ENCODE measurements at places on chromosomes 12 and 14.

DNA sequence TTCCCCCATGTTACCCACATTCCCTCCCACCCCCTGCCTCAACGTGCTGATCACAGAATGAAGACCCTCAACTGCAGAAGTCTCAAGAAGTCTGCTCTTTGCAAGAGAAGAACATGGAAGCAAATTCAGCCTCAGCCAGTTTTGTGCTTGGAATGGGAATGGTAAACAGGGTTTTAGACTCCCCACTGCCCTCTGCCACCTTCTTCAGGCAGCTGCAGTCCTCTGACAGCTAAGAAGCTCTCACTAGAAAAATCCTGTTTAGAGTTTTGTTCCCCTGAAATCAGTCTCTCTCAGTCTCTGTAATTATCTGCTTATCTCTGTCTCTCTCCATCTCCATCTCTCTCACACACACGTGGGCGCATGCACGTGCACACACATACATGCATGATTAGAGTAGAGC, 85.4 kb downstream of the CRACR2A start:
- no peak for DNase-seq

GRCh38 chr12:93550748-93551611, 21.5 kb upstream of the SOCS2 start:
- DNase-seq = no peak

DNA sequence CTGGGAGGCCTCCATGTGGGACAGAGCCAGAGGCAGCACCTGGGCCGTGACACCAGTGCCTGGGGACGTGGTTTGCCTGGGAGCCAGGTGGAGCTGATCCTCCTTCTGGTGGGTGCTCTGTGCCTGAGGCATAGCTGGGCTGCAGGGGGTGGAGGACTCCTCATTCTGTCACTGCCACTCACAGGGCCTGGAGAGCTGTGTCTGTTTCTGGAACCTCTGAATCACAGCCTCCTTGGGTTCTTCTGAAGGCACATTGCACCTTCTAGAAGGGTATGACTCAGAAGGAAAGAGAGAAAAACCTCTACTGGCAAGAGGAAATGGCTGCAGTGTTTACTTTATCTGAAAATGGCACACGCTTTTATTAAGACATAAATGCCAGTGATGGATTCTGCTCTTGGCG, 659.8 kb downstream of the VRK1 start:
- no peak for DNase-seq

DNA sequence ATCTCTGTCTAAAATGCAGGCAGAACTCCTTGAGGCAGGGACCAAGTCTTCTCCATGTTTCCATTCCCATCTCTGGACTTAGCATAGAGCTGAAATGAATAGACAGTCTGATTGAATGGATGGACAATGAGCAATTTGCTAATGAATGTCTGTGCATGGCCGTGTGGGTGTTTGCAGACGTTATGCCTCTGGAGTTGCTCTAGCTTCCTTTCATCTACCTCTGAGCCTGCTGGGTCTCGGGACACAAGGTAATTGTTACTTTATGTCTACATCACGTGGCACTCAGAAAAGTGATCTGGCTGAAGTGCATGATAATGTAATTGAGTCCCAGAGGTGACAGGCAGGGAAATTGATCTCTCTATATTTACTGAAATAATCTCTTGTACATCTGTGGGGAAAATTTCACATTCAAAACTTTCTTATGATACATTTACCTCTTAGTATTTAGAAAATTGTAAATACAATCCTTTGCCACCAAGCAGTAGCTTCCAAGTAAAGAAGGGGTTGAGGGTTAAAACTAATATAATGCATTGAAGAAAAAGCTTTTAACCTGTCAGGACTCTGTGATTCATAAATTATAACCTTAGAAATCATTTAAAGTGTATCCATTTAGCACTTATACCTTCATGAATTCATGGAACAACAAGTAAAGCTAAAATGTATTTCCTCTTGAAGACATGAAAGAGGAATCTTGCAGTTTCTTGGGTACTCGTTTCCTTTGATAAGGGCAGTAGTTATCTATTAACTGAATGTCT, 424.1 kb downstream of the APAF1 start:
- no peak for DNase-seq

- DNase-seq = no peak
Measured at GRCh38 chr14:74569387-74569786, 42.6 kb downstream of the LTBP2 start.

DNA sequence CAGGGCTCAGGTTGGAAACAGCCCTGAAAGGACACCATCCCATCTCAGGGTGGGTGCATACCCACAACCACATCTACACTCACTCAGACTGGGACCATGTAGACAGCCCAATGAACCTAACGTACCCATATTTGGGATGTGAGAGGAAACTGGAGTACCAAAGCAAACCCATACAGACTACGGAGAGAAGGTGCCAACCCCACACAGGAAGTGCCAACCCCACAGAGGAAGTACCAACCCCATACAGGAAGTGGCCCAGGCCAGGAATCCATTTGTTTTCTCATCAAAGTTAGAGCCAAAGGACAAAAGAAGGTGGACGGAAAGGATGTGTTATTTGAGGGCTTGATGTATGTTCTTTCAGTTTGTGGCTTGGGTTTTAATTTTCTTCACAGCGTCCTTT, 19.5 kb upstream of the SPIC start:
- no peak for DNase-seq

- no peak for DNase-seq
Measured at GRCh38 chr14:61247935-61248334, 33.2 kb downstream of the TMEM30B start.

DNA sequence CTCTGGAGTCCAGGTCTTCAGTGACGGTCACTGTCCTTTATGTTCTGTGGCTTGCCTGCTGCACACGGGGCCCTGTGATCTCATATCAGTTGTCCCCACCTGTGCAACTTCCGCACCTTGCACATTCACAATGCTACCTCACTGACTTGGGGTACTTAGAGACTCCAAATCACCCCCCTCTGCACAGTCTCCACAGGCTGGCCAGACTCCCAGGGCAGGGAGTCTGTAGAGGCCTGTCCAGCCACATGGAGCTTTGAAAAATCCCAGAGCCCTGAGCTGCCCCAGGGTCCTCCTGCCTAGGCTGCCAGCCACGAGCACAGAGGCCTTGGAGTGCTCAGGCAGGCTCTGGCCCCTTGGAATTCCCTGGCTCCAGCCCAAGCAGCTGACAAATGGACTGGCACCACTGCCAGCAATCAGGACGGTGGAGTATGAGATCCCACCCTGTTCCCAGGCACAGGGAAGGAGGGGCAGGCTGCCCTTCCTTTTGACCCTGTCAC, 26.4 kb downstream of the CMKLR1 start:
- no peak for DNase-seq

DNA sequence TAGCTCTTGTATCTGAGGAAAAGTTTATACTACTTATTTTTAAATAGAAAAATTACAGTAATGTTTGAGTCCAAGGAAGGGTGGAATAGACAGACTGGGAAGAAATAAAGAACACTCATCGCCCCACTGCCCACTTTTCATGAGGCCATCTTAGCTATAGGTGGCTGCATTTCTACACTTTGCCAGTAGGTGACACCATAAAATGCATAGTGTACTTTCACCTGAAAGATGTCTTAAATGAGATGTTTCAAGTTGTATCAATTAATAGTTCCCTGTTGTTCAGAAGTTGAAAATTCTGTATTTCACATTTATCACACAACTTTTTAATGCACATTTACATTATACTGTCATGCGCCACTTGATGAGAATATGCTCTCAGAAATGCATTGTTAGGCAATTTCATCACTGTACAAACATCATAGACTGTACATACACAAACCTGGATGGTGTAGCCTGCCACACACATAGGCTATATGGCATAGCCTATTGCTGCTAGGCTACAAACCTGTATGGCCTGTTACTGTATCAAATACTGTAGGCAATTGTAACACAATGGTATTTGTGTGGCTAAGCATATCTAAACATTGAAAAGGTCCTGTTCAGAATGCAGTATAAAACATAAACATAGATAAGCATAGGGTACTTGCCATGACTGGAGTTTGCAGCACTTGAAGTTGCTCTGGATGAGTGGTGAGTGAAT, 27.6 kb downstream of the PMCH start:
- no peak for DNase-seq

GRCh38 chr12:66910366-66910974, 231.6 kb upstream of the GRIP1 start:
- DNase-seq = no peak

- DNase-seq = no peak
Measured at GRCh38 chr12:32183650-32184049, 77.0 kb downstream of the BICD1 start.

- no peak for DNase-seq
Measured at GRCh38 chr12:2998789-2999264, 39.6 kb downstream of the TEAD4 start.

DNA sequence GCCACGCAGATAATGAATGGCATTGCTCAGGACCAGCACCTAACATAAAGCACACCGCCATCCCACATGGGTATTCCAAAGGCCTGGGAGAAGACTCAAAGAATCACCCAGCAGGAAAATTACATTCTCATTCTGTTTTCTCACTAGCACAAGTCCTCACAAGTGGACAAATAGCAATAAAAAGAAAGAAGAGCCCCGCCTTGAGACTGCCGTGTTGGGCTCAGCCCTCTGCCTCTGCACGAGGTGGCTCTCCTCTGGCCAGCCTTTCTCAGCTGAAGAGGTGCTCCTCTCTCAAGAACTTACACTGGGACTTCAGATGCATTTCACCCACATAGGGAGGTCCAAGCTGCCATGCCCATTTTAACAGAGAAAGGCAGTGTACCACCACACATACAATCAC, 207.5 kb downstream of the SPTSSA start:
- DNase-seq = no peak

- no peak for DNase-seq
Measured at GRCh38 chr14:90368946-90369721, 27.7 kb upstream of the CALM1 start.

DNA sequence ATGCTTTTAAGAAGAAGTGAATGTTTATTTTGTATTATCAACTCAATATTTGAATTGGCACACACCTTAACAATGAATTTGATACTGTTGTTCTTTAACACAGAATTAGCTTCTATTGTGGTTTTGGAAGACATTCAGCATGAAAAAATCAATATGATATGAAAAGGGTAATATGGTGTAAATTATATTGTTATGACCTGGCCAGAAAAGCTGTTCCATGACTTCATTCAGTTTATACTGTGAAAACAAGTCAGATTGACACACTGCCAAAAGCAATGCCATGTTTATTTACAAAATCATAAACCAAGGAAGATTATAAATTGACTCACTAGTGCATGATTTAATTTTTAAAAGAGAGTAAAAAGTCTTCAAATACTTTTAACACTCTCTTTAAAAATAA, 851.4 kb upstream of the SEL1L start:
- no peak for DNase-seq

- DNase-seq = no peak
Measured at GRCh38 chr14:74238974-74239847, at the start of gene VSX2. TSS of gene VSX2 (plus strand) at chr14:74239449. CDS start at chr14:74239562, 113 bp downstream.

DNA sequence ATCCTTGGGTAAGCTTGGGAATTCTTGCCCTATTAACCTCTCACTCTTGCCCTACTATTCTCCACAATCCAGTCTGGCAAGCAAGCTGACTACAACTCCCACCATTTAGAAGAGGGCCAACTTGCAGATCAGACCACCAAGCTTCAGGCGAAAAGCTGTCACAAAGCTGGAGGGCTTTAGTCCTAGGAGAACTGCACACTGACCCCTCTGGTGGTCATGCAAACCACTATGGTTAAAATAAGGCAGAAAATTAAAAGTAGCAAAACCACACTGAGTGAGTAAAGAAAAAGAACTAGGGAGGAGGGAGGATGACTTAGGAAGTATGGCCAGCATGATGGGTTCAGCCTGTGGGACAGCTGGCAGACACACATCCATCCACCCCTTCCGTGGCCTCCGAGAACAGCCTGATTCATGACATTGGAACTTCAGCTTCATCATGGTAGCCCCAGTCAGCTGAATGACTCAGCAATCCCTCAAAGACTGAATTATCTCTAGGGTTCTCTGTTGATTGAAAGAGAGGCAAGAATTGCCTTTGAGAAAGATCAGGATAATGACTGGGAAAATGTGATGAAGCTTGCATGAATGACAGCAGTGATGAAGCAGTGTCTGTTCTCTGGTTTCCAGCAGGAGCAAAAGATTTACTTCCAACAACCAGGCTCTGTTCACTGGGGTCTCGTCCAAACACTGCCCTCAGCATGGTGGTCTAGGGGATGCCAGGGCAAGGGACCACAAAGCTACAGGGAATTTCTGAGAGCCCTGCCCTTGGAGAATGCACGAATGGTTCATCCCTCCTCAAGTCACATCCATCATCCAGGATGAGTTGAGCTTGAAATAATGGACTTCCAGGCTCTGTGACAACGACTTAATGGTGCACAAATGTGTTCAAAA, 24.4 kb downstream of the PITPNM2 start:
- DNase-seq = no peak

GRCh38 chr12:88172844-88173407, 30.8 kb downstream of the TMTC3 start:
- no peak for DNase-seq

GRCh38 chr12:105109465-105110212, 2.1 kb downstream of the WASHC4 start:
- DNase-seq = no peak

- no peak for DNase-seq
Measured at GRCh38 chr12:122009741-122010140, 11.9 kb upstream of the BCL7A start.

Data from activated CD8-positive, alpha-beta memory T cell treated with anti-CD3 and anti-CD28 coated beads for 48 hours (primary cell).